Type B pancreatic cell (in vitro differentiated cells): ENCODE measurements at places on chromosomes 3 and 15.
A peak's percentile ranks its signal among the peaks of the same experiment; 100 is the strongest.

DNA sequence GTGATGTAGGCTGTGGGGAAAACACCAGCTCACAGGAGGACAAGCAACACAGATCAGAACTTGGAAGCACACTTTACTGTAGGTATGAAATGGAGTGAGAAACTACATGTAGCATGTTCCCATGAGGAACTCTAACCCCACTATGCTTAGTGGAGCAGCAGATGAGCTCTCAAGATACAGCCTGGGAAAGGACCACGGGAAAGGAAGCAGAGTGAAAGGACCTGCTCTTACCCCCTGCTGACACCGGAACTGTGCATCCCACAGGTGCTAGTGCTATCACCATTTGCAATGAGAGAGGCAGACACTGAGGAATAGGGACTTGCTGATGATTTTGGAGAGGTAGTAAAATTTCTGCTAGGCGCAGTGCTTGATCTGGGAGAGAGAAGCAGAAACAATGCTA is 28.6 kb downstream of the USP4 start:
- DNase-seq: no peak

DNA sequence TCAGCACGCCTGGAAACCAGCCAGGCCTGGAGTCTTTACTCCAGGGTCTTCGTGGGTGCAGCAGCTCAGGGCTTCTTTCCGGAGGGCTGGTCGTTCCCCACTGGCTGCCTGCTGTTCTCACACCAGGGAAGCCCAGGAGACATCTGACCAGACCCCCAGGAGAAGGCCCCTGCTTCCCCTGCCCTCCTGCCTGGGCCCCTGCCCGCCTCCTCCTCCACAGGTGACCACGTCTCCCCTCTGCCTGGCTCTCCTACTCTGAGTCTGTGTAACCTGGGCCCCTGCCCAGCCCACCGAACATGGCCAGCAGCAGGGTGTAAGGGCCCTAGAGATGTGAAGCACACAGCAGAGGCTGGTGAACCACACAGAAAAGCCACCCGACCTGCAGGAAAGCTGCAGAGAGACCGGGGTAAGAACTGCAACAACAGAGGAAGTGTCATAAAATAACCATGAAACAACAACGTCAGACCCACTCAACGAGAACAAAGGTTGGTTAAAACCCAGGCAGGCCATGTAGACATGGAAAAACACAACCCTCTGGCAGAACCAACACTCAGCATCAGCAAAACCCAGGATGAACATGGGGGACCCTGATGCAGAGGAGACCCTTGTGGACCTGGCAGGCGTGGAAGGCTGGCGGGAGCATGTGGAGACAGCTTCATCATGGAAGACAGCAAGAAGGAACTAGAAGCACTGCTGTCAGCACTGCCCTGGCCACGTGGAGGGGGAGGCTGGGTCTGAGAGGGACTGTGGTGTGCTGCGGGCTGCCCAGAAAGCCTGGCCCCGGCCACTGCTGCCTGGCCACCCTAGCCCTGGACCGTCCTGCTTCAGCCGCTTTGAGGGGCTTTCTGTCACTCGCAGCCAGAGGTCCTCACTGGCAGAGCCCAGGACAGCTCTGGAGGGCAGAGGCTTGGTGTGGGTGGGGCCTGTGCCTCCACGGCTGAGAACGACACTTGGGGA is 20.4 kb downstream of the UROC1 start:
- no peak for DNase-seq

DNA sequence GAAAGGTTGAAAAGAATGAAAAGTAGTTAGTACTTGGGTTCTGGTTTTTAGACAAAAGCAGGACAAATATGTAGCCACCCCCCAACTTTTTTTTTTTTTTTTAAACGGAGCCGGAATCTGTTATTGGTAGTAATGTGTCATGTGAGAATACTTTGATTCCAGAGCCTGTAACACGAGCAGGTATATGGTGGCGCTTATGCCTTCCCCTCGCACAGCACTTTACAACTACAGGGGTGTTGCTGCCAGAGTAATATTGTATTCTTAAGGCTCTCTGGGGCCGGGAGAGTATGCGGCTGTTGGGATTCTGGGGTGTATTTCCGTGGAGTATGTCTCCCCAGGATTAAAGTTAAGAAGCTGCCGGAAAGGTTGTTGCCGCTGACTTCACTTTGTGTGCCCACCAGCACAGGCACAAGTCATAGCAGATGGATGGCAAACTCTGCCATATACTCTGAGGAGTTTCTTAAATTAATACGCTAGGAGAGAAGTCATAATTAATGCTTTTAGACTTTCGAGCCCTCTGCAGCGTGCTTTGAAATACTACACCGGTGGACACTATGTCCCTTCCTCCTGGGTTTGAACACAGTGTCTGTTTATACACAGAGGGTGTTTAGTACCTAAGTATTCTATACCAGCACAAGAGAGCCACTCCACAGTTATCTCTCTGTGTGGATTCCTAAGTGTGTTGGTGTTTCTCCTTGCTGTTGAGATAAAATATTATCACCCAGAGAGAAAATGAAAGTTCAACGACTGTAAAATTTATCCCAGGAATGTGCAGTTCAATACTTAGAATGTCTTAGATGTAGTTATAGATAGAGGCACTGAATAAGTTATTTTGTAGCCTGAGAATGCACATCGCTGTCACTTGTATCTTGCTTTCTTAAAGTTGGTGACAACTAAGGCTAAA is 1.4 kb downstream of the MBNL1 start:
- peak; percentile 62 for DNase-seq

DNA sequence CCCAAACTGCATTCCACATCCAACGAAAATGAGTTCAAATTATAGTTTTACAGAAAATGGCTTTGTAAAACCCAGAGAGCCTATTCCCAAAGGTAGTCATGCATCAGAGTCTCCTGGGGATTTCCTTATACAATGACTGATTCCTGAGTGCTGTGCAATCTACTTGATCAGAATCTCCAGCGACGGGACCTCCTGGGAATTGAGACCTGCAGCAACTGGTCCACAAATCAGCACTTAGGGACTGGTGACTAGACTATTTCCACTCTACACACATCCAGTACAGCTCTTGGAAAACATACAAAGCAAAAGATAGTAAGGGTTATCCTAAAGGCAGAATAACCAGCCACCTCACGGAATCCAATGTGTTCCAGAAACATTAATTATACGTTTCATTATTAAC is 871.0 kb upstream of the CFAP20DC start:
- no peak for DNase-seq

DNA sequence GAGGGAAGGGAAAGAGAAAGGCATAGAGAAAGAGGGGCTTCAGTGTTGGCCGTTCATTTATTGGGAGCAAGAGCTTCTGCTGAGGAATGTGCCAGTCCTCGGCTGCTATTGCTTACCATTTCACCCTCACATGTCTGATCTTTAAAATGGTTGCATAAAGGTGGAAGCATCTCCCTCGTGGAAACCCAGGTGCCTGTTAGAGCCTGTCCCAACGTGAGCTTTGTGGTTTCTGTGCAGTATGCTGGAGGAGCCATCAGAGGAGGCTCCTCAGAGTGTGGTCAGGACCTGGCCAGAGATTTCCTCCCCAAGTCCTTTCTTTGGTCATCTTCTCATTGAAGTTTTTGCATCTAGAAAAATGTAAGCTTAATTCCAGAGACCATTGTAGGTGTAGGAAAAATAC is 34.4 kb downstream of the PSMD6 start:
- DNase-seq: no peak

DNA sequence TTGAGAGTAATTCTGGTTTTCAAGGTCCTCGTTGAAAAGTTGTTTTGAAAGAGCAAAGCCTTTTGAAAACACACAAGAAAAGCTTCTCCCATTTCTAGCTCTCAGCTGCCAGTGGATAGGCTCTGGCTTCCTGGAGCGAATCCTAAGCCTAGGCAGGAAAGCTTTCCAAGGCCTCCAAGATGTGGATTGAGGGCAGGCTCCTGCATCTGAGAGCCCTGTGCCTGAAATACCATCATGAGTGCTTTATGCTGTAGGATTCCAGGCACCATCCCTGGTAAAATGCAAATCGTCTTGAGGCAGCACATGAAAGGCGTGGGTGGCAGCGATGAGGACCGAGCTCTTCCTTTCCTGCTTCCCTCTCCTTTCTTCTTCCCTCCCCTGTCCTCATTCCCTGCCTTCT is 60.7 kb upstream of the CORO2B start:
- no peak for DNase-seq

GRCh38 chr3:130626049-130626448 is 109.1 kb downstream of the COL6A6 start:
- no peak for DNase-seq

DNA sequence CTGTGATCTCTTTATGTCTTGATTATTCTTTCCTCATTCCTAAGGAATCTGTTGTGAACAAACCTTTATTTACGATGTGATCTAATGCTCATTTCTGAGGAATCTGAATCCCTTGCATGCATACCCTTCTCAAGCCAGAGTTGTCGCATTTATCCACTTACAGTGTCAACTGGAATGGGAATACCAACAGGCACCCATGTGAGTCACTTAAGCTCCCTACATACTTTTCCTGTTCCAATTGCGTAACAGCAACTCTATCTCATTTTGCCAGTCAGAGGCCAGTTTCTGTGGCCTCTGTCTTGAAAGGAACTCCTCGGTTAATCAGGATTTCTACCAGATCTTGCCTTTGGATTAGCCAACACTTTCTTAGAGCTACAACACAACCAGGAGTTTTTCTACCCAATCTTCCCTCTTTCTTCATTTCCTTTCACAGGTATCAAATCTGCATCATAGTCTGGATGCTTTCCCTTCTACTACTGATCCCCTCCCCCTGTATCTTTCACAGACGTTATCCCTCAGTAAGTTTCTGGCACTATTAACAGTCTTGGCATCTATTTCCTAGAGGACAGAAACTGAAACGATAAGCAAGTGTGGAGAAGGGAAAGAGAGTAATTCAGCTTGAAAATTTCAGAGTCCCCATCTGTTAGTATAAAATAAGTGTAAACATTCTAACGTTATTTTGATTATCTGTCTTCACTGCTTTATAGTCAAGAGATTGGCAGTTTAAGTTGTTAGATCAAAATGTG is 66.8 kb upstream of the BCHE start:
- DNase-seq: no peak

DNA sequence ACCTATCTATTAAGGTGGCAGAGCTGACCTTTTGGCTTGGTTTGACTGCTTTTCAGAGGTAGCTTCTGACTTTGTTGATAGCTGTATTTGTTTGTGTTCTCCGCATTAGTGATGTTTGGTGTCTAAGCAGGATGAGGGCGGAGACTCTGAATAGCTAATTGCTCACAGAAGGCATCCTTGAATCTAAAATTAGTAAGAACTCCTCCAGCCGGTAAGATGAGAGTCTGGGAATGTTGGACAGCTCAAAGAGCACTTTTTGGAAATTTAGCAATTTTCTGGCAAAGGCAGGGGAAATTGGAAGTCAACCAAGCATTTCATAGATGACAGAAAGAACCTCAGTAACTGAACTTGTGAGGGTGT is 174.1 kb downstream of the KLHL25 start:
- no peak for DNase-seq

GRCh38 chr3:52088445-52089367 is 32.3 kb upstream of the DUSP7 start:
- DNase-seq: no peak

DNA sequence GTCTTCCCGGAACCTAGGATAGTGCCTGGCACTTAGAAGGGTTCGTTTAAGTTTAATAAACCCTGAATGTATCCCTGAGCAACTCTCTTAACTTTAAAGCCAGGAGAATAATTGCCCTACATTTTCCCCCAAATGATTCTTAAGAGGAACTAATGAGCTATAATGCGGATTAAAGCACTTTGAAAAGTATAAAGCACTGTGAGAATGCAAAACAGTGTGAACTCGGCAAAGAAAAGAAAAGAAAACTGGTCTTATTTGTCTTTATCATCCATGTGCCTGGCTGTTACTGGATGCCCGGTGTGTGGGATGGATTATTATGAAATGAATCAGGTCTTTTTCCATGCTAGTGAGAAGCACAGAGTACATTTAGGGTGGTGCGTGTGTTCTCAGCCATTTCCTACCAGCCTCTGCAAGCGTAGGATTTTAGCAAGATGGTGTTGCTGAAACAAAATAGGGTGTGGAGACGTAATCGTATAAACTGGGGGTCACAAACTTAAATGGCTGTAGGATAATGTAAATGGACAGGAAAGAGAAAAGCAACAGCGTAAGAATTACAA is 983 bp downstream of the KBTBD12 start:
- DNase-seq: no peak

DNA sequence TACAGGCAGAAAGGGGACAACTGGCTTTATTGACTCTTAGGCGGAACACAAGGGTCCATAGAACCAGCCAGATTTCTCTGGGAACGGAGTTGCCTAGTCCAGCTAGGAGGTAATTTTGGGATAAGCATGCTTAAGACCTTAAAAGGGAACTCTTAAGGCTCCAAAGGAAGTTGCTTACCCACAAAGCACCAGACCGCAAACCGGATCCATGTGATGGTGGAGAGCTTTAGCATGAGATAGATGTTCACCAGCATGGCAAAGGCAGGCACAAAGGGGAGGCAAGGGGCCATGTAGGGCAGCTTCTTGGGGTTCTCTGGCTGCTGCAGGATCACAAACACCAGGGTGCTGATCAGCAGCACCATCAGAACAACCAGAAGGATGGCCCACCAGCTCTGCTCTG is 61.4 kb downstream of the CLDN11 start:
- DNase-seq: no peak

DNA sequence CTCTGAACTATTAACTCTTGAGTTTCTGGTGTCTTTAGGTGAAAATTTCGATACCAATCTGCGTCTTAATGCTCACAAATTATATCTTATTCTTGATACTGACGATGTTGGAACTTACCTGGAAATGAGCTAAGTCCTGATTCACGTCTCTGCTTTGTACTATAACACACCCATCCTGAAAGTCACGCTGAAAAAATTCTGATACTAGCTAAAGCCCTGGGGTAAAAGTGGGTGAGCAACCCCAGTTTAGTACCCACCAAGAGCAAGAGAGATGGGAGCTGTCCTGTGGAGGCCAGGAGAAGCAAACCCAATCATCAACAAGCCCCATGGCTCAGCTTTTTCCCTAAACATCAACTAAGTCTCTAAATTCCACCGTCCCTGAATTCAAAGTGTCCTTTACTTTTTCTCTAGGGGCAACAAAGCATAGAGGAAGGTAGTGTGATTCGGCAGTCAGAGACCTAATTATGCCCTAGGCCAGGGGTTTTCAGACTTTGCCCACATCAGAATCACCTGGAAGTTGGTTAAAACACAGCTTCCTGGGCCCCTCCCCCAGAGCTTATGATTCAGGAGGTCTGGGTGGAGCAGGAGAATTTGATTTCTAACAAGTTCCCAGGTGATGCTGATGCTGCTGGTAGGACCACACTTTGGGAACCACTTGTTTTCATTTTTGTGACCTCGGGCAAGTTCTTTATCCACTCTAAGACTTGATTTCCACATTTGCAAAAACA is 90.2 kb downstream of the OSBPL10 start:
- DNase-seq: no peak

GRCh38 chr15:85312486-85312885 is 67.9 kb upstream of the AKAP13 start:
- no peak for DNase-seq

GRCh38 chr3:55000546-55000945 is 72.7 kb upstream of the LRTM1 start:
- no peak for DNase-seq

- no peak for DNase-seq
Measured at GRCh38 chr15:98567951-98568350, 80.4 kb upstream of the IGF1R start.

- no peak for DNase-seq
Measured at GRCh38 chr3:160992712-160993111, 112.4 kb downstream of the B3GALNT1 start.
